ENCODE measurements at places on chromosomes 6 and 20.

DNA sequence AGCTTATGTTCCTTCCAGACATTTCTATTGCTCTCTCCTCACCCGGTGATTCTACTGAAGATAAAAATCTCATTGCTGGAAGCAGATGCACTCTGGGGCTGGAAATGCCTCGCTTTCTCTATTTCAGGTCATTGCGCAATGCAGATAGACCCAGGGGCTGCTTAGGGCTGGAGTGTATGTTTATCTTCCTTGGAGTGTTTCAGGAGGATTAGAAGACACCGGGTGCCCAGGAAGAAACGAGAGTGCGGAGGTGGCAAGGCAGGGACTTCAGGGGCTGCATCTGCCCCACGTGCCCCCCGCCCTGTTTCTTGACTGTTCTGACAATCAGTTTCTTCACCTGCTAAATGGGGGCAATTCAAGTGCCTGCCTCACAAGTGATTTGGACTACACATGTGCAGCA lies 45.6 kb upstream of the IYD start:
- DNase-seq = no peak

DNA sequence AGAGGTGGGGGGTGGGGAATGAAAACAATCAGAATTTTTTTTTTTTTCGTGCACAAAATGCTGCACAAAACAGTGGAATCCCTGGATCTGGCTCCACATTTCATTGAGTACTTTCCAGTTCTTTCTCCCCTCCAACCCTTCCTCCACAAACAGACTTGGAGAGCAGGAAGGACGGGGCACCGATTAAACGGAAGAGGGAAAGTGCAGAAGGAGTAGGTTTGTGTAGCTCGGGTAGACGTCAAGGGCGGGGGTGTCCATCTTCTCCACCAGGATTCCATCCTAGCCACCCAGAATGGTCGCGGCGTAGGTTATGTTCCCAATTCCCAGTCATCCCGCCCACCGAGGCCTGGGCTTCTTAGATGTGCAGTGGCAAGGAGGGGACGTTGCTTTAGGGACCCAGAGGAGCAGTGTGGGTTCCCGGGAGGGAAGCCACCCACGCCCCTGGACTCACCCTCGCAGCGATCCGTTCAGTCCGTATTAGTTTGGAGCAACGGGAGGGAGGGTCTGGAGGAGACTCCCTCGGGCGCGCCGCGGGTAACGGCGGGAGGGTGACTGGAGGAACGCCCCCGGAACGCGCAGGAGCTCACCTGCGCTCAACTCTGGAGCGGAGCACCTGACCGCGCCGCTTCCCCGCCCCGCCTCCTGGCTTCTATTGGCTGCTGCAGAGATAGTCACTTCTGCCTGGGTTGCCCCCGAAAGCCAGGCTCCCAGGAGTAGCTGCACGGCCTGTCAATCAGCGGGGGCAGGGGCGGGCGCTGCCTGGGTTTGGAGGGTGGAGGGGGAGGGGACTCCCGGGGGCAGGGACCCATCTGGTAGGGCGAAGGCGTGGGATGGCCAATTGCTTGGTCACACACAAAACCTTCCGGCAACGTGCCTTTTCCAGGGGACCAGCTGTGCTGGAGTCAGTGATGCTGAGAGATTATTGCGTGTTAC lies at the start of gene ENPP5:
ENPP5 (minus strand) TSS at position 624 of the 933 bp plus-strand sequence. CDS start 2,718 bp downstream, outside the sequence.
- DNase-seq = peak; percentile 53

- DNase-seq = no peak
Observed at GRCh38 chr6:73073238-73073637, 152.1 kb downstream of the KHDC1L start.

DNA sequence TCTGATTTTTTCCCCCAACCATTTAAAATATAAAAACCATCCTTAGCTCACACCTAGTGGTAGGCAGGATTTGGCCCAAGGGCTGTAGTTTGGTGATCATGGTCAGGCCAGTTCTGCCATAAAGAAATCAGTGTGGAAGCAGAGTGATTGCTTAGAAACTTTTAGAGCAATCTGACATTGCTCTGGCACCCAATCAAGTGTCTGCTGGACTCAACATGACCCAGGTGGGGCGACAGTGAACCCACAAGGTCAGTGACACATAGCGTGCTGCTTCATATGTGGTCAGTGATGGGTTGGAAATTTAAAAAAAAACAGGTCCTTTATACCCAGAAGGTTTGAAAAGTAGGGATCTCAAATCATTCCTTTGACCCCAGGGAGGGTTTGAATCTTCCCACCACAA lies 107.9 kb downstream of the BANF2 start:
- DNase-seq = no peak

GRCh38 chr6:36337814-36338213 lies 1.1 kb upstream of the BNIP5 start:
- DNase-seq = no peak

DNA sequence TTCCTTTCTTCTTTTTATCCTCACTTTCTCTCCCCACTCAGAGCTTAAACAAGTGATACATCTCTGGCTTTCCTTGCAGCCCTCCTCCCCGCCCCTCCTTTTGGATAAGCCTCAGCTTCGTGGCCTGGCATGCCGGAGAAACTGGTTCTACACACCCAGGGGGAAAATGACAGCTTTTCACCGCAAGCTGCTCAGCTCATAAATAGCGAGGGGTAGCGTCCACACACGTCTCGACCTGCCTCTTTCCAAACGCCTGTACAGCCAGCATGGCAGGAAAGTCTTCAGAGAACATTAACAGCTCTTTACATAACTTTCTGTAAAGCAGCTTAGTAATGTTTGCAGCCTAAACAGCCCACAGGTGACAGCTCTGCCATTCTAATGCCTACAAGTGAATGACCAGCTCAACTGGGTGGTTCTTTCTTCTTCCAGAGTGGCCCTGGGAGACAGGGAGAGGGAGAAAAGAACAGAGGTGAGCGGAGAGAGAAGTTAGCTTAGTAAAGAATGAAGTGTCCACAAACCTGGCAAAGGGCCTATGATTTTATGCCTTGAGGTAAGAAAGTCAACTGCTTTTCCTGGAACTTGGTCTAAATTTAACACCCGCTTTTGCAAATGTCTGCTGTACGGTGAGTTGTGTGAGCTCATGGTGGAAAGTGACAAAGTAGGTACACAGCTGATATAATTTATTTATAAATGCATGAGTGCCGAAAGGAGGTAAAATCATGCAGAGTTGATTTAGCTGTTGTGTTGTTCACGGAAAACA lies 251.5 kb downstream of the TFAP2A start:
- no peak for DNase-seq

- no peak for DNase-seq
Observed at GRCh38 chr6:110449541-110449895, 26.9 kb downstream of the SLC22A16 start.

DNA sequence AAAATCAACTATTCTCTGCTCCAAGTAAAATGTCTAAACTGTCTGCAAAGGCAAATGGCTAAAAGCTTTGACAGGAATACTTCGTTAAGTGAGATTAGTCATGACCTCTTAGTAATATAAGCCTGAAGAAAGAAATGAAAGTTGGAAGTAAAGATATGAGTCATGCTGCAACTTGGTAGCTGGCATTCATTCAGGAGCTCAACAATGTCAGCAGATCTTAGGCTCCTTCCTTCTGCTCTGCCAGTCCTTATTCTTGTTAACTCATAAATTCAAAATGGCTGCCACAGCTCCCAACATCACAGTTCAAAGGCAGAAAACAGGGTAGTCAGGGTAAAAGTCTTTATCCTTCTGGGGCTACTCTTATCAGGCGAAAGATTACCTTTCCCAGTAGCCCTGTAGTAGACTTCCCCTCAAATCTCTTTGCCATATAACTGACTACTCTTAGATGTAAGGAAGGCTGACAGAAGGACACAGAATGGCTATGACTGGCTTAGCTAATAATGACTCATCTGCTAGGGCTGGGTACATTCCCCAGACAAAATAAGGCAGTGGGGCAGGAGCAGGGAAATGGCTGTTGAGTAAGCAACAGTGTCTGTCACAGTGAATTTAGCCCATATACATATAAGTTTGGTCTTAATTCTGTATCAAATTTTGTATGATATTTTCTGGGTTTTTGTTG lies 24.4 kb upstream of the C6orf62 start:
- no peak for DNase-seq

DNA sequence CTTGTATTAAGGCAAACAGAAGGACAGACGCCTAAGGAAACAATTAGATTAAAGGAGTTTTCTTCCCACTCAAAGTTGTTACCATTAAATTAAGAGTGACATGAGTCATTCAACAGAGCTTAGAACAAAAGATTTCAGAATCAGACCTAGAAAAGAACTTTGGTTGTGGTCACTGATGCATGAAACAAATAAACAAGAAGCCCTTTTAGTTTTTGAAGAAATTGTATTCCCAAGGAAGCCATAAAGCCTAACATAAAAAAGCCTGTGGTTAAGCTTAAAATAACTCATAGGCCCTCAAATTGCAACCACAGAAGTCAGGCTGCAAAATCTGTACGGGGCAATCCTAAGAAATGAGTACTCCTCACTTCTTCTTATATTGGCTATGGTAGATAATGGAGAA lies 17.9 kb upstream of the TRIM26 start:
- DNase-seq = no peak

GRCh38 chr6:76631622-76632021 lies 559.2 kb upstream of the IMPG1 start:
- DNase-seq = no peak

DNA sequence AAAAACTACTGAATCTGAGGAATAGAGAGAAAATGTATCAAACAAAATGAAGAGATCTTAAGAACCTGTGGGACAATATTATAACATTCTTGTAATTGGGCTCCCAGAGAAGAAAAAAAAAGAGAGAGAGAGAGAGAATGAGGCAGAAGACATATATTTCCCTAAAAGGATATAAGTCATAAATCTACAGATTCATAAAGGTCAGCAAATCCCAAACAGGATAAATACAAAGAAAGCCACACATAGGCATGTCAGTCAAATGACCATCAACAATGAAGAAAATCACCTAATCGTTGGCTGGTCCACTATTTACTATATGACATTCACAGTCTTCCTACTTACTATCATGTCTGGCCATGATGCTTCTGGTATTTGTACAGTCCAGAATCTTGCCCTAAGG lies 190.3 kb downstream of the GMDS start:
- DNase-seq = no peak

DNA sequence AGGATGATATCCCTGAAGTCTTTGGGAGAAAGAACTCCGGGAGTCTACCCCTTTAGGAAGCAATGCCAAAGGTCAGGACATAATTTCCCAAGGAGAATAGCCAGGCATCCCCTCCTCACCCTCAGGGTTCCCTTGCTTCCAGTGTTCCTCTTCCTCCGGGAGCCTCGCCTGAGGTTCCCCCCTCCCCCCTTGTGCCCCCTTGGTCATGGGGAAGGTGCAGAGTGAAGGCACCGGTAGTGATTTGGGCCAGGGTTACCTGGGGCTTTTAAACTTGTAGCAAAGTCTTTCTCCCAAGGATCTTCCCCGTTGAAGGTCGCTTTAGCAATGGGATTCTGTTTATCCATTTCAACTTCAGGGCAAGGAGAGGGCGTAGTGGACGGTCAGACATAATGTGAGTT lies 1.2 kb downstream of the ISM1 start:
- no peak for DNase-seq

DNA sequence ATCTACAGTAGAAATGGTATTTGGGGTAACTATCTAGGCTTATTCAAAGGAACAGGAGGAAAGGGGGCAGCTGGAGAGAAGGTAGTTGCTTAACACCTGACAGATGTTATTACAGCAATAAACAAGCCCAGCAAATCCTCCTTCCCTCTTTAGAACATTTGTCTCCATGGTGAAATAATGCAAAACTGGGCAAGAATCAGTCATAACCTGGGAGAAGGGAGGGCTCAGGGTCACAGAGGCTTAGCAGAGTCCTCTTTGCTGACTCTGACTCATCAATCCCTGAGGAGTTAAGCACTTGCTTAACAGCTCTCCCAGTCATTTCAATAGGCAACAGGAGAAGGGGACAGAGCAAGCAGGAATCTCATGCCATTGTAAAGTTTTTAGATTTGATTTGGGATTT lies 230.3 kb downstream of the IBTK start:
- DNase-seq = no peak

GRCh38 chr6:145813285-145814034 lies 1.1 kb downstream of the FBXO30 start:
- no peak for DNase-seq

DNA sequence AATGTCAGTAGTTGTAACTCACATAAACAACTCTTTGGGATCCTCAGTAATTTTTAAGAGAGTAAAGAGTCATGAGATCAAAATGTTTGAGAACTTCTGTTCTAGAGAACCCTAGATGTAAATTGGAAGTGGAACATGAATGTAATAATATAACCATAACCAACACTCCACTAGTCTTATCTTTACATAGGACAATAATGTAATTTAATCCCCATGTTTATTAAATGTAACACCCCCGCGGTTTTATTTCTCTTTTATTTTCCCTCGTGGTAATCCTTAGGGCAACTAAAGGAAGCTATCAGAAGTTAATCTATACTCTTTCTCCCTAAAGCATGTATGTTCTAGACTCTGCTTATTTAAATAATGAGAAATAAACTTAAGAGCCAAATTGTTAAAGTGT lies 54.4 kb downstream of the ZNF292 start:
- no peak for DNase-seq

DNA sequence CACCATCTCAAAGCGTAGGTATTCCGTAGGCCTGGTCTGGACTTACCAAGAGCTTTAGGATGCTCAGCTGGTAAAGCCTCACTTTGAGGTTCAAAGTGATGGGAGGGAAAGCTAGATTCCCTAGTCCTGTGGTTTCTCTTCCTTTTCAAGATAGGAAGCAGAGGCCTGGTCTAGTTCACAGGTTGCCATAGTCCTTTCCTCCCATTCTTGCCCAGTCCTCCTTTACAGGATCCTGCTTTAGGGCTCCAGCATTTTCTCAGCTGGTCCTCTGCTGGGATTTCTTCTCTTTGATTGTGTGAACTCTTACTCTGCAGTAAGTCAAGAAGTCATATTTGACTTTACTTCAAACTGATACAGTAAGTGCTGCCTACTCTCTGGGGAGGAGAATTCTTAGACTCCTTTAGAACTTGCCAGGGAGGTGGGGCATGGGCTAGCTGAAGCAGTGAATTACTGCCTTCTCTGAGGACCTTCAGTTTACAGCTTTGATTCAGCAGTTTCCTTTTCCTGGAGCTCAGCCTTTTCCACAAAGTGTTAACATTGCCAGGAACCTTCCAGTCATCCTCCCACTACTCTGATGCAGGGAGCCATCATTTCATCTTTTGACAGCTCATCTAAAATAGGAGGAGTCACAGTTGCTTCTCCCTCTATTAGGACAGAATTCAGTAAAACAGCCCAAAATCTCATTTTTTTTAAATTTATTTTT lies 42.8 kb upstream of the PLCG1 start:
- DNase-seq = no peak
